PC-3 (cell line): ENCODE measurements at places on chromosomes 1 and 21. TPM values are rescaled to one million over a fixed set of nuclear protein-coding genes. Genes with fewer than 3 reads are reported as not detected.
A peak's percentile ranks its signal among the peaks of the same experiment; 100 is the strongest.

KRTAP19-1 gene
- total RNA-seq, result not detected in 2 replicates

CRNN gene
- total RNA-seq, result not detected in 2 replicates

NADK gene
- total RNA-seq, result 130 and 165 TPM in 2 replicates

MTARC2 gene
- 13.3 and 17.7 TPM in 2 replicates for total RNA-seq

LCE1A gene
- total RNA-seq, result not detected in 2 replicates

ISG20L2 gene
- 39.2 and 51.7 TPM in 2 replicates for total RNA-seq

DNA sequence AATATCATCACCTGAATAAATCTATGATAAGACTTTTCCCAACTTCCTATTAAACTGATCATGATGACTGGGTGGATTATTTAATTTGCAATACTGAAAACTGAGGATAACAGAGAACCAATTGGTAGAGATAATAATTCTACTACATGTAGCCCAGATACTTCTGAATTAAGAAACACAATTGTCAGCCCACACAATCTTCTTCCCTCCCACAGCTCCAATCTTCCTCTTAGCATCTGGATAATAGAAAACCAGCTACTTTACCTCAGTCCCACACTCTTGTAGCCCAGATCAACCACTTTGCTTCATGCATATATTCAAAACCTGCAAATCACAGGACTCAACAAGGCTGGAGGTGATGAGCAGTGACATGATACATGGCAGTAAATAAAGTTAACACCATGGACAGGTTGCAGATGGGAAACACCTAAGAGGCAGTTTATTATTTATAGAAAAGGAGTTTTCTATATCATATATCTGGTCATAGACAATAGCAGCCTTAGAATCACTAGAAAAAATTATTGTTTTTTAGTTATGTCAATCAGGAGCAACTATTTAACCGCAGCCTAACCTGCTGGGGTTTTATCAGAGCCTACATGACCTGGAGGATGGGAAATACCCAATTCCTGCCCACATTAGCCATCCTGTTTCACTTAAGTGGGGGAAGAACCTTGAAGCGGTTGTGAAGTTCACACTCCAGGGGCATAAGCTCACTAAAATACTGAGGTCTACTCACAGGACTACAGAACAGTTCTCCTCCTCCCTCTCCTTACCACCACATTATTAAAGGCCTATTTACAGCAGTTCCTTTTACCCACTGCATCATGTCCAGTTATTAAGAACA is 16.7 kb downstream of the FRRS1 start:
- DNase-seq, result no peak

DNA sequence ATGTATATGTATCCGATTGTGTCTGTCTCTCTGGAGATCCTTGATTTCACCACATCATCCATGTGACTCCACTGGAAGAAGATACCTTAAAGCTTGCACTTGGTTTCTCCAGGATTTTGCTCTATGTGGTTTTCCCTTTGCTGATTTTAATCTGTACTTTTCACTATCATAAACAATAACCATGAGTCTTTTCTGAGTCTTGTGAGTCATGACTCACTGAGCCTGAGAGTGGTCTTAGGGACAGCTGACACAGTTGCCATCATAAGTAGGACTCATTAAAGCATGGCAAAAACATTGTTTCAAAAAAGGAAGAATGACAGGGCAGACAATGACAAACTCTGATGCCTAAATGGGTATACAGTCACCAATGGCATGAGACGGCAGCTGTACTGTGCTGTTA is 226.2 kb downstream of the AKT3 start:
- DNase-seq, result peak; percentile 18

DNA sequence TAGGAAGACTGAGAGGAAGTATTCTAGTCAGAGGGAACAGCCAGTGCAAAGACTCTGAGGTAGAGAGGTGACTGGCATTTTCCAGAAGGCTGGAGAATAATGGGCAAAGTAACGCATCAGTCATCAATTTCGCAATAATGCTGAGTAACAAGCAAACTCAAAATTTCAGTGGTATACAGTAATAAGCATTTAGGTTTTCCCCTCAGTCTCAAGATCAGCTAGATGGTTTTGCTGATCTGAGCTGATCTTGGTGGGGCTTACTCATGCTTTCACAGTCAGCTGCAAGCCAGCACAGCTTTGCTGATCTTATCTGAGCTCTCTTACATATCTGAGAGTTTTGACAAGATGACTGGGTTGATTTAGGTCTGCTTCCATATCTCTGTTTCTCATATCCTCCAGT is 108.7 kb downstream of the TSEN15 start:
- DNase-seq, result peak; percentile 50

DNA sequence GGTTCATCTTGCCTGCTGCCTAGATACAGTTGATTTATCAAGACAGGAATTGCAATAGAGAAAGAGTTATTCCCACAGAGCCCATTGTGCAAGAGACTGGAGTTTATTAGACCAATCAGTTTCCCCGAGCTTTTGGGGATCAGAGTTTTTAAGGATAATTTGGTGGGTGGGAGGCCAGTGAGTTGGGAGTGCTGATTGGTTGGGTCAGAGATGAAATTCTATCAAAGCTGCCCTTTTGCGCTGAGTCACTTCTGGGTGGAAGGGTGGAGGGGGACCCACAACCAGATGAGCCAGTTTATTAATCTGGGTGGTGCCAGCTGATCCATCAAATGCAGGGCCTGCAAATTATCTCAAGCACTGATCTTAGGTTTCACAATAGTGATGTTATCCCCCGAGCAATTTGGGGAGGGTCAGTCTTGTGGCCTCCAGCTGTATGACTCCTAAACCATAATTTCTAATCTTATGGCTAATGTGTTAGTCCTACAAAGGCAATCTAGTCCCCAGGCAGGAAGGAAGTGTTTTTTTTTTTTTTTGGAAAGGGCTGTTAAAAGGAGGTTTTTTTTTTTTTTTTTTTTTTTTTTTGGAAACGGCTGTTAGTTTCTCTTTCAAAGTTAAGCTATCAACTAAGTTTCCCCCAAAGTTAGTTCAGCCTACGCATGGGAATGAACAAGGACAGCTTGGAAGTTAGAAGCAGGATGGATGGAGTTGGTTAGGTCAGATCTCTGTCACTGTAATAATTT is 7.4 kb downstream of the SLC16A4 start:
- peak; percentile 76 for DNase-seq

DNA sequence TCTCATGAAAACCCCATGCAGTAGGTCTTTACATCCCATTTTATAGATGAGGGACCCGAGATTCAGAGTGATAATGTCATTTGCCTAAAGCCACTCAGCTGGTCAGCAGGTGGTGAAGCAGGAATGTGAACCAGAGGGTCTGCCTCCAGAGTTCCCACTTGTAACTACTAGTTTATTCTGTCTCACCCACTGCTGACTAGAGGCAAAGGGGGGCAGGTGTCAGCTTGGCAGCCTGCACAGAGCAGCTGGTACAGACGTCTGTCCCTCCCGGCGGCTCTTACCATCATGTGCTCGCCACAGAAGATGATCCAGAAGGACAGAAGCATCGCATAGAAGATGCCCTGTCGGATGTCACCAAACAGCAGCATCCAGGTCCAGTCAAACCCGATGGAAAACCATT is 82.4 kb downstream of the WLS start:
- DNase-seq, result no peak

- DNase-seq, result no peak
These were observed 20.0 kb downstream of the ADGRL2 start for GRCh38 chr1:81820765-81821164.

DNA sequence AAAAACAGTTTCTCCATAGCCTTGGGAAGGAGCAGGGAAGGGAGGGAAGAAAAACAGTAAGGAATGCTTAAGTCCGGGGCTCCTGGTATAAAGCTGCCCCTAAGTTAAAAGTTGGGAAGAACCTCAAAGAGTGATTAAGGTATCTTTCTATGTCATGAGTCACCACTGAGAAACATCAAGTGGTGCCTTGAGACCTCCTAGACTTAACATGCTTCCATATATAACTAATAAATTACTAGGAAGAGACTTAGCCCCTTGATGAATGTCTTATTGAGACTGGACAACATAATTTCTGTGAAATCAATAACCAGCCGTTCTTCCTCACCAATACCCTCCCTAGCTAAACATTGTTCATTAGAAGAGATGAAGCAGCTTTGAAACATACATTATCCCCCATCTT is 121.8 kb upstream of the SLC44A3 start:
- no peak for DNase-seq

- no peak for DNase-seq
These were observed 48.7 kb downstream of the EIF2D start for GRCh38 chr1:206563367-206564207.

GRCh38 chr1:38098101-38098847 is 51.7 kb upstream of the POU3F1 start:
- no peak for DNase-seq

DNA sequence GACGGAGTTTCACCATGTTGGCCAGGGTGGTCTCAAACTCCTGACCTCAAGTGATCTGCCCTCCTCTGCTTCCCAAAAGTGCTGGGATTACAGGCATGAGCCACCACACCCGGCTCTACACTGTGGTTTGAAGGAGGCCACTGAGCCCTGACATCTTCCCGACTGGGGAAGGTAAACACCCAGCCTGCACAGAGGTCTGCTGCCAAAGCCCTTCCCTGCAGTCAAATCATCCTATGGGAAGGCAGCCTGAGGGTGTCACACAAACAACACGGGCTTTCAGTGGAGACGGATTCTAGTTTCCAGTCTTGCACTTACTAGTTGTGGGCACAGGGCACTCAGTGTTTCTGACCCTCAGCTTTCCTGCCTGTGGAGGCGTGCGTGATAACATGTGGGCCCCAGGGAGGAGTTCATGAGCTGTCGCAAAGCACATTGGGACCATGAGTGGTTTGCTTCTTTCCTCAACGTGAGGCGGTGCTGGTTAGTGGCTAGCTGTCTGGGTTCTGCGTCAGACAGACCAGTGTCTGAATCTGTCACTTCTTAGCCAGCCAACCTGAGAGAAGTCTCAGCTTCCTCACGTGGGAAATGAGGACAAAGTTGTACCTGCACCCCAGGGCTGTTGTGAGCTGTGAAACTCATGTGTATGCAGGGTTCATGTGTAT is 21.5 kb upstream of the OPRD1 start:
- no peak for DNase-seq

DNA sequence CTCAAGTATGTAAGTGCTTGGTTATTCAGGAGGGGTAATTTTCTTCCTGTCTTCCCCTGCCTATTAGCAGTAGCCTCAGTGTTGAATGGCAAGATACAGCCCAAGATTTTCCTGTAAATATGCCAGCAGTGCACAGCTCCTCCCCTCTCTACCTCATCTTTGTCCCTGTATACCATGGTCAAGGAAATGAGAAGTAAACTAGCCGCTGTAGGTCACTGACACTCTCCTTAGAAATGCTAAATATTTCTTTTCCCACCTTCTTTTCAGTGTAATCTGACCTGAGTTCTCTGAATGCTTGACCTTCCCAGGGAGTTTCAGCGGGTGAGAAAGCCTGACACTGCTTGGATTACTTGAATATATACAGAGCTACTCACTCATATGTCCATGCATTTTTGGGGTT is 84.1 kb upstream of the ZNF326 start:
- DNase-seq, result peak; percentile 37

GRCh38 chr1:86718786-86719185 is 14.4 kb downstream of the SH3GLB1 start:
- no peak for DNase-seq

DNA sequence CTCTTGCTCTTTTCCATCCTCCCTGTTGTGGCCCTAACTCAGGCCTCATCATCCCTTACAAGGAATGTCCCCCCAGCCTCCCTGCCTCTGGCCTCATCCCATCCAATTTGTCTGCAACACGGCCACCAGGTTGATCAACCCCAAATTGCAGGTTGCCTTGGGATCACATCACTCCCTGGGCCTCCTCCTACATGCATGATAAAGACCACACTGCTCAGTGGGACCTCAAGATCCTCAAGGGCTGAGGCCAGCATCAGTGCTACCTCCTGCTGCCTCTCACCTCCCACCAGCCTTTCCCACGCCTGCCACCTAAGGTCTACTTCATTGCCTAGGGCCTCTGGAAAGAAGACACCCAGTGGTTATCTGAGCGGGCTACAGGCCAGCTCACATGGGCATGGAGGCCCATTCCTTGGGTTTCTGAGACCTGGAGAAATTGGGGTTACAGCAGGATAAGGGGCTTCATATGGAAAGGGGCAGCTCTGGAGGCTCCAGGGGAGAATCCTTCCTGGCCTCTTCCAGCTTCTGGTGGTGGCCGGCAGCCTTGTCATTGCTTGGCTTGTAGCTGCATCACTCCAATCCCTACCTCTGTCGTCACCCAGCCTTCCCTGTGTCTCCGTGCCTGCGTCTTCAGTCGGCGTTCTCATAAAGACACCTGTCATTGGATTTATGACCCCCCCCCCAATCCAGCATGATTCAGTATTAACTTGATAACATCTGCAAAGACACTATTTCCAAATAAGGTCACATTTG is 60.5 kb downstream of the KLHDC7A start:
- DNase-seq, result no peak

DNA sequence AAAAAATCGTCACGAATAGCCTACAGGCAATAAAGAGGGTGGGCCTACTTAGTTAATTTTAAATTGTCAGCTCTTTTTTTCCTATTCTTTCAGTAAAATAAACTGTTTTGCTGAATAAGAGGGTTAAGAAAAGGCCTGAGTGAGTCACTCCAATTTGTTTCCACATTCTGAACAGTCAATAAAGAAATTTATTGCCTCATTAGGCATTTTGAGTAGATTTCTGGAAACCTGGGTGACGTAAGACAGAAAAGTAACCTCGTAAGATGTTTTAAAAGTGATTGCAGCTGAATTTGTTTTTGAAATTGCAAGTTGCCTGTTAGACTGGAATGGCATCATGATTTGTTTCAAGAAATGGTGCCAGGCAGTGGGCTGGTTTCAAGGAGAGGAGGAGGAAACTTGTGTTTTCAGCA is 439.3 kb downstream of the USP25 start:
- no peak for DNase-seq

GRCh38 chr1:42676534-42677087 is 5.6 kb upstream of the YBX1 start:
- DNase-seq, result no peak
